GDM1 (cell line): ENCODE measurements at places on chromosomes 1 and 21.

GRCh38 chr1:214550013-214550856, 1.2 kb downstream of the PTPN14 start:
- no peak for DNase-seq

- no peak for DNase-seq
Measured at GRCh38 chr1:225426395-225427234, 1.2 kb downstream of the LBR start.

GRCh38 chr1:9374748-9375341, 82.2 kb downstream of the SPSB1 start:
- DNase-seq, result no peak

- DNase-seq, result no peak
Measured at GRCh38 chr1:230107941-230108340, 40.9 kb downstream of the GALNT2 start.

DNA sequence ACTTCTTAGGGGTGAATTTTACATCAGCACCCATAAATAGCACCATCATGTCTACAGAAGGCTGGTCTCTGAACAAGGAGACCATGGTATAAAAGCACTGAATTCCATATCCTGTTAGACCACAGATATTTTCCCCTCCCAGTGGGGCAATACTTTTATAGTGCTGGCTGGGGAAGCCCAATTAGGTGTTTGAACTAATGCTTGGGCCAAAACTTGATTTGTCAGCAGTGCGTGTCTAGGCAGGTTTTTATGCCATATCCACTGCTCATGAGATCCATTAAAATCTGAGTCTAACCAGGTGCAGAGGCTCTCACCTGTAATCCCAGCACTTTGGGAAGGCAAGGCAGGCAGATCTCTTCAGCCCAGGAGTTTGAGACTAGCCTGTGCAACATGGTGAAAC, 623.0 kb downstream of the NPHP4 start:
- no peak for DNase-seq

- DNase-seq, result no peak
Measured at GRCh38 chr1:228141226-228142044, 1.4 kb downstream of the GUK1 start.

GRCh38 chr1:30317921-30318320, 405.5 kb downstream of the MATN1 start:
- no peak for DNase-seq

DNA sequence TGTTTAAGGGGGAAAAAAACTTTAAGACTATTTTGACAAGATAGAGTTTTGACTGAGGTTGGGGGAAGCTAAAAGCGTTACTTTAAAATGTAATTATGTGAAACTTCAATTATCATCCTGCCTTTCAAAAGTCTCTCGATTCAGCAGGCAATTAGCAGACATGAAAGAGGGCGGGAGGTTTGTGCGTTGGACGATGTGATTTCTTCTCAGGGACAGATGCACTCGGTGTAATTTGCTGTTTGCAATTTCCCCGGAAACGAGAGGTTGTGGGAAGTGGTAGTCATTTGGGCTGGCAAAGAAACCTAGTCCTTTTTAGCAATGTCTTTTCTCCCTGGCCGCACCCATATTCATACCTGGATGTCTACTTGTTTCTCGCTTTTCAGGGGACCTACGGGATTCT, 27.1 kb downstream of the KAZN start:
- no peak for DNase-seq

GRCh38 chr1:209409780-209410179, 173.7 kb upstream of the CAMK1G start:
- DNase-seq, result no peak

DNA sequence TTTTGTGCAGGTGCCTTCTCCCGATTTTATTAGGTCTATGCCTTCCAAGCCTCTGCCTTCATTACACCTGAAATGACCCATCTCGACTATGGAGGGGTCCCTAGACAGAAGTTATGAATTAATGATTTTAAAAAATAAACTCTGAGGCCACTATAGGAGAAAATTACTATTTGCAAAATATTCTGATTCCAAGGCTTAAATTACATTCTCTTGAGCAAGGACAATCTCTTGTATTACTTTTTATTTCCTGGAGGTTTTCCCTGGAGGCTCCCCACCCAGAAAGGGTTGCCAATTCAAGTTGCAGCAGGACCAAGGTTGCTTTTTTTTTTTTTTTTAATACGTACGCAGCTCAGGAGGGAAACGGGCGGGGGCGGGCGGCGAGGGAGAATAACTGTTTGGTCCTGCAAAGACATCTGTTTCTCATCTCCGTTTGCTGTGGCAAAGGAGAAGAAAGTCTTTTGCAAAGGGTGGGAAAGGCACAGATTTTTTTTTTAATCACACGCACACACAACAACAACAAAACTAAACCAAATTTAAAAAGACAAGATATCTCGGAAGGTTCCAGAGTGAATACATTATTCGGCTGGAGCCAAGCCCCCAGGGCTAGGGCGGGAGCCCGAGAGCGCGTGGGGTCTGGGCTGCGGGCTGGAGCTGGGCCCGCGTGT, 618 bp upstream of the SERTAD4 start:
- DNase-seq, result no peak

GRCh38 chr21:38268864-38269575, 12.2 kb downstream of the KCNJ15 start:
- no peak for DNase-seq

DNA sequence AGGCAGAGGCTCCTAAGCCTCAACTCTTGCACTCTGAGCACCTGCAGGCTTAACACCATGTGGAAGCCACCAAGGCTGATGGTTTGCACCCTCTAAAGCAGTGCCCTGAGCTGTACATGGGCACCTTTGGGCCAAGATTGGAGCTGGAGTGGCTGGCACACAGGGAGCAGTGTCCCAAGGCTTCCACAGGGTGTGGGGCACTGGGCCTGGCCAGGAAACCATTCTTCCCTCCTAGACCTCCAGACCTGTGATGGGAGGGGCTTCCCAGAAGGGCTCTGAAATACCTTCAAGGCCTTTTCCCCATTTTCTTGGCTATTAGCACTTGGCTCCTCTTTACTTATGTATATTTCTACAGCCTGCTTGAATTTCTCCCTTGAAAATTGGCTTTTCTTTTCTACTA, 67.9 kb upstream of the PPM1J start:
- DNase-seq, result no peak

- DNase-seq, result no peak
Measured at GRCh38 chr1:65942476-65942875, 149.8 kb downstream of the PDE4B start.

- DNase-seq, result no peak
Measured at GRCh38 chr1:106515375-106515774, 541.1 kb upstream of the PRMT6 start.

GRCh38 chr1:102733491-102734236, 374.7 kb downstream of the COL11A1 start:
- no peak for DNase-seq

GRCh38 chr1:218711001-218711400, 365.9 kb downstream of the TGFB2 start:
- no peak for DNase-seq

DNA sequence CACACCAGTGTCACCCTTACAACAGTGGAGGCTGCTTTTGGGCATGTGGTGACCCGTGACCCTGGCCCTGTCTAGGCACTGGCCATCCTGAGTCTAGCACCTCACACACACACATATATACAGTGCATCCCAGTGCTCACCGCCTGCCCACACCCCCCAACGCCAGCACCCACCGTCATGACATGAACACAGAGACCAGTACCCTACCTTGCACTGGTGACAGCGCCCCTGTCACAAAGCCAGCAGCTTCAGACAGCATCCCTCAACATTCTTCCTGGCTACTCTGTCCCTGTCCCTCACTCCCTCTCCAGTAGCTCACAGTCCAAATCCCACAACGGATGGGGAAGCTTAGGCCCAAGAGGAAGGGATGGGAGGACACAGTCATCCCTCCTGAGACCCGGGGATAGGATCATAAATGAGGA, 27.1 kb downstream of the AHDC1 start:
- DNase-seq, result no peak

DNA sequence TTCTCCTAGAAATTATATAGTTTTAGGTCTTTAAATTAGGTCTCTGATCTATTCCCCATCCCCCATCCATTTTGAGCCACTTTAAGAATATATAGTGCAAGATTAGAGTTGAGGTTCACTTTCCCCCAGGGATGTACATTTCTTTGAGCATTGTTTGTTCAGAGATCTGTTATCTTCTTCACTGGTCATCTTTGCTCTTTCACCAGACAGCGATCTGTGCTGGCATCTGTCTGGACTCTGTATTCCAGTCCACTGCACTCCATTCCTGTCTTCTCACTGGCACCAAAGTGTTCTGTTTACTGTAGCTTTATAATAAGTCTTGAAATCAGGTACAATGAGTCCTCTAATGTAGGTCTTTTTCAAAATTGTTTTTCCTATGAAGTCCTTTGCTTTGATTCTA, 112.5 kb downstream of the PCBP3 start:
- no peak for DNase-seq

DNA sequence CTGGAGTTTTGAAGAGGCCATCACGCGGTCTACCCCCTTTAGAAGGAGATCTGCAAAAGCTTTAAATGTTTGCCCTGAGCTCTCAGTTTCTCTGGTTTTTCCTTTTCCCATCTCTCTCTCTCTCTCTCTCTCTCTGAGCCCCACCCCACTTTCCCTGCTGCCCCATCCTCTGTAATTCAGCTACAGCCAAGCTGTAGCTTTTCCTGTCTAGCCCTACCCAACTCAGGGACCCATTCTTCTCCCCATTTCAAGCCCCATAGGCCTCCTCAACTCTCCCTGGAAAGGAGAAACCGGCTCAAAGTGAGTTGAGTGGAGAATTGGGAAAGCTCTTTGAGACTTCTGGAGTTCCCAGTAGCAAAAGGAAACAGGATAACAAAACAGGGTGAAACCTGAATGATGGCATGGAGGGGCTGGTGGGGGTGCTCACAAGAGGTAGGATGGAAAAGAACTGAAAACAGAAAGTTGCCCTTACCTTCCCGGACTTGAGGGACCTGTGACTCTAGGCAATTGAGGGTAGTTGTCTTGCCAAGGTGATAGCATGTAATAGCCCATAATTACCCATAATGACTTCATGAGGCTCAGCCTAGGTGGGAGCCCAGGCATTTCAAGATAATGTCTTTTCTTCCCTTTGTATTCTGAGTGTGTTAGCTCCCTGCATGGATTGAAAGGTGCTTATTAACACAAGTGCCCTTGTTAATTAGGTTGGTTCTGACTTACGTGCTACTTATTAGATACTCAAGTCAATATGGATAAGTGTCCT, 84.9 kb downstream of the SLC16A1 start:
- no peak for DNase-seq

- DNase-seq, result no peak
Measured at GRCh38 chr1:19424651-19425570, 60.4 kb downstream of the CAPZB start.

- no peak for DNase-seq
Measured at GRCh38 chr1:215475796-215476481, 91.2 kb upstream of the KCTD3 start.

GRCh38 chr1:93904228-93904627, 5.0 kb downstream of the GCLM start:
- no peak for DNase-seq

- DNase-seq, result no peak
Measured at GRCh38 chr1:36111151-36111550, 13.9 kb downstream of the COL8A2 start.

DNA sequence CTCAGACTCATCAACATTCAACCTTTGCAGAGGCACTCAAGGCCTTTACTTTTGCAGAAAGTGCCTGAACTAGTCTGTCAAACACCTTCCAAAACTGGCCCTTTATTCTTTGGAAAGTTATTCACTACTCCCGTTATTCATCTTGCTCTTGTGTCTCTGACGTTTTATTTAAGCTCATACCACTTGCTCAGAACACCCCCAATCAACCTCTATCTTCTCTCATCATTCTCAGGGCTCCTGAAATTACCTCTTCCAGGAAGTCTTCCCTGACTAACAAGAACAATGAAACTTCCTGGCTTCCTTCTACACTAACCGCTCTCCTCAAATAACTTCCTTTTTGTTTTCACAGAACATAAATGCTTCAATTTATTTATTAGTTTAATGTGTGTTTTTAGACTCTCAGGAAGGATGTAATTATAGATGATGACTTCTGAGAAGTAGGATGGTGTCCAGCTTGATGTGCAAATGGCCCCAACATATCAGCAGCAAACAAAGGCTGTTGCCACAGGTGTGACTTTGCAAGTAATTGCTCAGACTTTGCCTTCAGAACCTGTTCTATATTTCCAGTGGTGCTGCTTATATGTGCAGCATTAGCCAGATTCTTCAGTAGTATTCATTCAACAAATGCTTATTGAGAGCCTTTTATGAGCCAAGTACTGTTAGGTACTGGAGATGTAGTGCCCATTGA, 22.8 kb upstream of the BATF3 start:
- DNase-seq, result no peak
